ENCODE measurements at places on chromosomes 3 and 15.

DNA sequence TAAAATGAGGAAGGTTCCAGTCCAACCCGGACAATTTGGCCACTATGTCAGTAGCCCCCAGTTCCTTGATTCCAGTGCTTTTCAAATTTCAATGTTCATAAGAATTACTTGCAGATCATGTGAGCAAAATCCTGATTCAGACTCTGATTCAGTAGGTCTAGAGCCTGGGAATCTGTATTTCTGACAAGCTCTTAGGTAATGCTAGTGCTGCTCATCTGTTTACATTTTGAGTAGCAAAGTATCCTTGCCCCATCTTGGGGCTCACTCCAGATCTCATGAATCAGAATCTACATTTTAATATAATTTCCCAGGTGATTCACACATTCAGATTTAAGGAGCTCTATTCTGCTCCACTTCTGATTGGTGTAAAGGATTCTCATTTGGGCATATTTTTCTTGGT lies 142.0 kb downstream of the NAALADL2 start:
- no peak for DNase-seq

GRCh38 chr15:73873889-73874511 lies 636 bp downstream of the TBC1D21 start:
- DNase-seq, result peak; percentile 51

GRCh38 chr3:53354945-53355498 lies 7.7 kb upstream of the DCP1A start:
- DNase-seq, result no peak

GRCh38 chr15:69415381-69415780 lies 1.2 kb downstream of the KIF23 start:
- no peak for DNase-seq

DNA sequence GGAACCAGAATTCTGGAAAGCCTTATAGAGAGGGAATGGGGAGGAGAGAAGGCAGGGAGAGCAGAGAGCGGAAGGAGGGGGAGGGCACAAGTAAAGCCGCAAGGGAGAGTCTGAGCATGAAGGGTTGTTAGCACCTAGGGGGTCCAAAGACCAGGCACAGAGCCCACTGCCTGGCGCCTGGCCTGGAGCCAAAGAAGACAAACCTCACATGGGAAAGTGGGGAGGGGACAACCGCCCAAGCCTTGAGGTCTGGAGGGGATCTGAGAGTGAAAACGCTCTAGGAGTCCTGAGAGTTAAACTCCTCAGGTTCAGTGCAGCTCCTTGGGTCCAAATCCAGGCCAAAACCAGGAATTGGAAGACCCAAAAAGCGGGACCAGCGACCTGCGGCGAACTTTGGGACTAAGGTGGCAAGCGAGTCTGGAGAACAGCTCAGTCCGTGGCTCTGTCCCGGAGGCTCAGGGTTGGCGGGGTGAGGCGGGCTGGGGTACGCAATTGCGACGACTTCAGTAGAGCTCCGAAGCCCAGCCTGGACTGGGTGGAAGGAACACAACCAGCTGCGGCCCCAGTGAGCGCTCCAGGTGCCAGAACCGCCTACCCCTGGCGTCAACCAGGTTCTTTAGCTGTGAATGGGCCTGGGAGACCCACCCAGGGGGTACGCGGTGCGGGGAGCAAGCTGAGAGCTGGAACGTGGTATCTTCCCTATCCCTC lies 807 bp upstream of the INAFM2 start:
- no peak for DNase-seq

- no peak for DNase-seq
These were observed 28.7 kb downstream of the HDGFL3 start for GRCh38 chr15:83178869-83179325.

- no peak for DNase-seq
These were observed at the start of gene GPR87 for GRCh38 chr3:151316267-151316991. GPR87 (minus strand) TSS chr3:151316820; CDS start chr3:151300100, 16,720 bp downstream.

GRCh38 chr3:131081224-131081623 lies 54.5 kb downstream of the NEK11 start:
- DNase-seq, result no peak

DNA sequence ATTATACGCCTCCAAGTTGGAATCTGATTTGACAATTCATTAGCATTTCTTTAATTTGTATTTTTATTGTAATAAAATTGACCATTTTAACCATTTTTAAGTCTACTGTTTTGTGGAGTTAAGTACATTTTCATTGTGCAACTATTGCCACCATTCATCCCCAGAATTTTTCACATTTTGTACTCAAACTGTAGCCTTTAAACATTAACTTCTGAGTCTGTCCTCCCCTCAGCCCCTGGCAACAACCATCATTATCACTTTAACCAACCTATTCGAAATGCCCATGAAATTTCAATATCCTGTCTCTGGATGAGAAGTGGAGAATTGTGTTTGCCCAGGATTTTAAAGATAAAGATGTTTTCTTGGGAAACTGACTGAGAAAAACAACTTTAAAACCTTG lies 27.7 kb downstream of the IL1RAP start:
- no peak for DNase-seq

GRCh38 chr3:147705651-147706051 lies 296.5 kb downstream of the ZIC1 start:
- no peak for DNase-seq

- no peak for DNase-seq
These were observed 13.3 kb upstream of the SUSD5 start for GRCh38 chr3:33231756-33232465.

DNA sequence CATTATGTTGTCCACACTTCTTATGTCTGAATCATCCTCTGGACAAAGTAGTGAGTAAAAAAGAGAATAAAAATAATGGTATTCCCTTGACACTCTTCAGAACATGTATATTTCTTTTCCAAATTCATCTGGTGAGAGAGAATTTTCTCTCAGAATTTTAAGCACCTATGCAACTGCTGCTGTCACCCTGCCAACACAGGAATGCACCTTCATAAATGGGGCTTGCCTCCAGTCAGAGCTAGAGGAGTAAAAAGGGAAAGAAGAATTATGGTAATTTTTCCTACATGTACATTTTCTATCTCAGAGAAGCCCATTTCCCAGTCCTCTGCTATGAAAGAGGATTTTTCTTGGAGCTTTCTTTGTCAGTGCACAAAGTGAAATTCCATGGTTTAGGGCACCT lies 92.2 kb upstream of the ALCAM start:
- DNase-seq, result no peak

- DNase-seq, result no peak
These were observed 61.1 kb downstream of the ST3GAL6 start for GRCh38 chr3:98824256-98824655.

GRCh38 chr3:158672215-158673176 lies at the start of gene LXN:
LXN (minus strand) TSS chr3:158672648; CDS start chr3:158672478, 170 bp downstream.
- peak; percentile 89 for DNase-seq

- peak; percentile 26 for DNase-seq
These were observed at the start of gene SLC35G2 for GRCh38 chr3:136818769-136819391. SLC35G2 (plus strand) TSS chr3:136819126; CDS start chr3:136854461, 35,335 bp downstream.

- no peak for DNase-seq
These were observed 31.5 kb upstream of the C3orf80 start for GRCh38 chr3:160193644-160194192.

DNA sequence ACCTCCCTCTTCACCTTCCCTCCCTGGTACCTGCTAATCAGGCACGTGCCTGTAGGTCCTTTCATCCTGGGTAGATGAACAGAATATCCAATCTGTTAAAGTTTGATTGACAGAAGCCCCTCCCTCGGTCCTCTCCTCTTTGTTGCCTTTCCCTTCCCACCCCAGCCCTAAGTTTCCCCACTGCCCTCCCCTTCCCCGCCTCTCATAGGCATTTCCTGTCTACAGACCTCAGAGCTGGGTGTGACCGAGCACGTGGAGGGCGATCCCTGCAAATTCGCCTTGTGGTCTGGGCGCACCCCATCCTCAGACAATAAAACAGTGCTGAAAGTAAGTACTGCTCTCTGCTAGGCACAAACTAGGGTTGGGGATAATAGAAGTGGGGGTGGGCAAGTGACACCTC lies 239.2 kb upstream of the UMPS start:
- DNase-seq, result no peak

- no peak for DNase-seq
These were observed 558.5 kb downstream of the MECOM start for GRCh38 chr3:169104972-169105371.

GRCh38 chr3:27675287-27675686 lies 46.8 kb downstream of the EOMES start:
- DNase-seq, result no peak

DNA sequence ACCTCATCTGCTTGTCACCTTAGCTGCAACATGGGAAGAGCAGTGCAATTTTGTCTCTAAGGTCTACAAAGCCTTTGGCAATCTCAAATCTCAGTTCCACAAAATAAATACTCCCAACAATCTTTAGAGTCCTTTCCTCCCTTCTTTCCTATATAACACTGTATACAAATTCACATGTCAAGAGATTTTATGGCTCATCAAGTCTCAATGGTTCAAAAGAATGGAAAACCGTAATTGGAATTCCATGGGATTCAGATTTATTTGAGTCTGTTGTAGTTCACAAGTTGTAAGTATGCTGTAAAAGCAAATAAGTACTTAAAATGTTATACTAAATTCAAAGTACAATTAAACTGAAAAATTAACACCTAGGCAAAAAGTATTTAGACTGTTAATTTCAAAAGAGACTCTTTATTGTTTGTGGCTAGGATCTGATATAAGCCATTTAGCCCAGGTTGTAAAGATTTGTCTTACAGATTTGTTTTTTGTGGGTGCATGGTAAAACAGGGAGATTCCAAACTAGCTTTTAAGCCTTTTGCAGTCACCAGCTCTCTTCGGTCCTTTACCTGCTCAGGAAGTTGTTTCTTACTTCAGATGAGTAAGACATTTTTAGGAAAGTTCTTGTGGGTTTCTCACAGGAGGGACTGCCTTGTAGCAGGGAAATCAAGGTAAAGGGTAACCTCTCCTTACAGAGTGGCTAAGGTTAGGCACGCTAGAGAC lies 50.1 kb downstream of the CMSS1 start:
- DNase-seq, result no peak

Measured in mucosa of gallbladder (tissue), 1 donor.